ENCODE measurements at places on chromosomes 11 and 22. TPM values are rescaled to one million over a fixed set of nuclear protein-coding genes. Genes with fewer than 3 reads are reported as not detected.

NPTXR gene
- 0.32 TPM for total RNA-seq

ATG2A gene
- 7.5 TPM for total RNA-seq

GRAMD4 gene
- 25.5 TPM for total RNA-seq

MMP12 gene
- not detected for total RNA-seq

BLID gene
- total RNA-seq = 5.5 TPM

TYR gene
- not detected for total RNA-seq
